ENCODE measurements at places on chromosomes 3 and 15.

GRCh38 chr3:124770336-124771082 lies 40.3 kb downstream of the UMPS start:
- DNase-seq: no peak

DNA sequence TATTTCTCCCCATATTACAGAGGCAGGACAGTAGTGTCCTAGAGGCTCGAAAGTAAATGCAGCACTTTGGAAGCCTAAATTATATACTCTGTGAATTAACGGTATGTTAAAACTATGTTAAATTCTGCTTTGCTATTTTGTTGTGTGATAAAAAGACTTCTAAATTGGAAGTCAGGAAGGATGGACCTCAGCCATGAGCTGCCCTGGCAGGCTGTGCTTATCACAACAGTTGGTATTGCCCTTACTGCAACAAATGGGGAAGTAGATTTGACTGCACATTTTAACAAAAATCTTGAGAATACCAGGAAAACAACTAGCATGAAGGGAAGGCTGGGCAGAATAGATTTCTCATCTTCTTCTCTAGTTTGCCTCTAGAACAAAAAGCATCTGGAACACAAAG lies 706.6 kb downstream of the SI start:
- no peak for DNase-seq

GRCh38 chr15:42131826-42132806 lies 24.3 kb downstream of the PLA2G4F start:
- no peak for DNase-seq

DNA sequence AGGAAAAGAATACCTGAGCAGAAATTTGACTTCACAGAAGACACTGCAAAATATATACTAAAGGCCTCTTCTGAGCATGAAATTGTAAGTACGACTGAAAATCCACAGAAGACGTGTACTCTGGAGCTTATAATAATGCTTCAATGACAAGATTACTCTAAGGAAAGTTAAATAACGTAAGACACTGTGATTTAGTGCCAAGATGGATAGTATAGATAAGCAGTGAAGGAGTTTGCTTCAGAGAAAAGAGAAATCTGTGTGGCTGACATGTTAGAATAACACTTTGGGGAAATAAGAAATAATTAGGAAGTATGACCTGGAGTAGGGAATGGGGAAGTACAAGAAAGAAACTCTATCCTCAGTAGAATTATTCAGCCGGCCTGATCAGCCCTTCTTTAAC lies 28.9 kb downstream of the ALDH1A2 start:
- no peak for DNase-seq

DNA sequence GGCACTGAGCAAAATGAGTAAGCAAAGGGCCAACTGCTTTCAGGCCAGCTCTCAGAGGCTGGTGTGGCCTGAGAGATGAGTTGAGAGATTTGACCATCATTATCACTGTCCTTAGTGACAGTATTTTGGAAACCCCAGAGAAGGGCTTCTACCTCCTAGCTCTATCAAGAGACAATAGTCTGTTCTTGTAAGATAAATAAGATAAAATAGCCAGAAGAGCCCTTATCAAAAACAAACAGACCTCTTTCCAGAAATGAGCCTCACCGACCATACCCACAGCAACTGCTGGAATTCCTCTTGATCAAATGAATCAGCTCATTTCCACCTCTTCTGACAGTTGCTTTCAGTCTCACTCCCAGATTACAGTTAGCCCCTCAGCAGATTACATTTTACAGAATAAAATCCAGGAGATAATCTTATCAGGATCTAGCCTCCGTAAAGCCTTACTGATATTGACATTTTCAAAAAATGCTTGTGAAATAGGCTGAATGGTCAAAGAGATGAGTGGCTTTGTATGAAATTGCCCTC lies 4.5 kb downstream of the HDC start:
- DNase-seq: no peak

GRCh38 chr3:20773320-20773984 lies 587.4 kb upstream of the SGO1 start:
- DNase-seq: no peak

DNA sequence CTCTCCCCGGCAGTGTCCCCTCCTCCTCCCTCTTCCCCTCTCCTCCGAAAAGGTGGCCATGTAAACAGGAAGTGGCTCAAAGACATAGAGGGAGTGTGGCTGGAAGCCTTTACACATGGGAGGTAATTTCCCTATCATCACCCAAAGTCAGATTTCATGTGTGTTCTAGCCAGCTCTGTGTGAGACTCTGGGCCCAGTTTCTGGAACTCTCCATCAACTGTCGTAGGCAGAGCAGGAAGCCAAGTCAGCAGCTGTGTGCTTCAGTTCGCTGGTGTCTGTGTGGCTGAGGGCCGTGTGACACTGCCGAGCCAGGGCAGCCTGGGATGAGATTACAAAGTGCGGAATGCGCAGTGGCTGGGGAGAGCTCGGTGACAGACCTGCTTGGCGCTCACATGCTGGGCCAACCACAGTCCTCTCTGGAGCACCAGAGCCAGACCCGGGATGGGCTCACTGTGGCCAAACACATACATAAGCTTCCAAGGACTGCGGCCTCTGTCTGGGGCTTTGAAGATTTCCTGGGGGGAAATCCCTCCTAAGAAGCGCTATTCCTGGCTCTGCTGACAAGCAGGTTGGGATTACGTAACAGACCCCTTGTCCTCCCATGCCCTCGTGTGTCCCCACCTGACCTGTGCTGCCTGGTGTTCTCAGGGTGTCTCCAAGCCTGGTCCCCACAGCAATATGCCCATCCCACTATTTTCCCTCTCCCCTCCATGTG lies 50.7 kb downstream of the UMPS start:
- DNase-seq: no peak

GRCh38 chr3:177379045-177379444 lies 181.8 kb upstream of the TBL1XR1 start:
- DNase-seq: no peak

GRCh38 chr3:193921465-193921864 lies 214.5 kb upstream of the HES1 start:
- DNase-seq: no peak

DNA sequence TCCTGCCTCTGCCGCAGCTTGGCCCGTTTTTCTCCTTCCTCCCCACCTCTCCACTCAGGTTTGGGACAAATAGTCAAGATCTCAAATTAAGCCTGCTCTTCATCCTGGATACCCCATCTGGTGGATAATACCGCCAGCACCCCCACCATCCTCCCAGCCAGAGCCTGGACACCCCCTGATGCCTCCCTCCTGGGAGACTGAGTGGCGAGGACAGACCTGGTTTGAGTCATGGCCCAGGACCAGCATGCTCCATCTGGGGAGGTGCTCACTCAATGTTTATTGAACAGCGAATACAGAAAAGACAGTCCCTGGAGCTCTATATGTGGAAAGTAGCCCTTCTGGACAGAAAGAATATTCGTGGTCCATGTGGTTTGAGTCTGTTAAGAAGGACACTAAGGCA lies 23.3 kb downstream of the CTSH start:
- no peak for DNase-seq

DNA sequence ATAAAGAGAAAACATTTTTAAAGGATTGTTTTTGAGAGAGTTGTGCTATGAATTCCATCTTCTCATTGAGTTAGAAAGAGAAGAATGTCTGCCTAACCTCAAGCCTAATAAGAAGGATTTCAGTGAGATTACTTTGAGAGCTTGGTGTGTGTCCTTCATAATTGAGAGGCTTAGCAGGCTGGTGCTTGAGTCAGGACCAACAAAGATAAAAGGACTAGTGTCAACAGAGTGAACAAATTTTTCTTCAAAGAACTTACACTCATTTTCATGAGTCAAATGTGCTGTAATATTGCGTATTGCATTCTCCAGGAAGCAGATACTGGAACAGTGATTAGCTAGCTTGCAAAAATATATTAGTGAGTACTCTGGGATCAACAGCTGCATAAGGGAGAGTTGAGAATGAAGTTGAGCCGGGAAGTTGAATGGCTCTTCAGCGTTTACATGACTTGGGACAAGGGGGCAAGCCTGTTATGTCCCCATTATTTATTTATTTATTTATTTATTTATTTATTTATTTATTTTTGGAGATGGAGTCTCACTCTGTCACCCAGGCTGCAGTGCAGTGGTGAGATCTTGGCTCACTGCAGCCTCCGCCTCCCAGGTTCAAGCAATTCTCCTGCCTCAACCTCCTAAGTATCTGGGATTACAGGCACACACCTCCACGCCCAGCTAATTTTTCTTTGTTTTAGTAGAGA lies 37.5 kb upstream of the SLITRK3 start:
- no peak for DNase-seq

- DNase-seq: no peak
Measured at GRCh38 chr3:25586167-25586505, 78.6 kb downstream of the TOP2B start.

DNA sequence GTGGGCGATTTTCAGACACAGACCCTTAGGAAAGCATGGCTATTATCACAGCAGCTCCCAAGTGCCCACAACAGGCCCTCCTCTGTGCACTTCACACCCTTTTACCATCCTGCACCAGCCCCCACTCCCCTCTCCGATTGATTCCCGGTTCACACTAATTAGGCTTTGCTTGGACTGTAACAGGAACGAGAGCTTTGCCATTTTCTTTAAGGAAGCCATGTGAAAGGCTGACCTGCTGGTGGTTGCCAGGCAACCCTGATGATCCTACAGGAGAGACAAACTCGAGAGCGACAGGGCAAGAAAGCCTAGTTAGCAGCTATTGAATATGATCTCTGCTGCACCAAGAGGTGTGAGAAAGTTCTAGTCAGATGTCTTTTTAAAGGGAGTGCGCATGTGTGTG lies 28.2 kb upstream of the DET1 start:
- DNase-seq: no peak

- no peak for DNase-seq
Measured at GRCh38 chr3:168249205-168249549, 153.5 kb upstream of the GOLIM4 start.

- DNase-seq: no peak
Measured at GRCh38 chr3:166451997-166452396, 614.8 kb upstream of the BCHE start.

DNA sequence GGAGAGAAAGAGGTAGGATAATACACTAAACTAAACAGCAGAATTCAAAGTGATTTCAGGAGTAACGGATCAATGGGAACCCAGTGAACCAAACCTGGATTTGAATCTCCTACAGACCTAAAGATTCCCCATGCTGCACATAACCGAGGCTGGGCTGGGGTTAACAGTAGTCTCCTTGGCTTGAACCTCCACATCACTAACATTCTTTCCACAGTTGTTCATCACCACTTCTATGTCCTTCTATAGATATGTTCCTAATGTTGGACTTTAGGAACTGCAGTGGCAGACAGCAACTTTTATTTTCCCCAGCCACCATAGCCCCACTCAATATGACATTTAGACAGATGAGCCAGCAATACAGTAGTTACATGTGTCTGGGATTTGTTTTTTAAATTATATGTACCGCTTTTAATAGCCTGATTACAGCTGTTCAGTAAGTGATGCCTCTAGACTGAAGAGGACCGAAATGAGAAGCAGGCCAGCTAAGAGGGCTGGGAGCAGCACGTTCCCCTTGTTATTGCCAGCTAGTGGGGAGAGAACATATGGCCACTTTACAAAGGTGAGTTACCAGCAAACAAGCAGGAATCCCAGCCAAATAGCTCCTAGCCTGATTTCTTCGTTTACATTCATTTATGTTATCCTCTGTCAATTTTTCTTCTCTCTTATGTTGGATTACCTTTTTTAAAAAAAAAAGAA lies 472.6 kb upstream of the CDIN1 start:
- no peak for DNase-seq

DNA sequence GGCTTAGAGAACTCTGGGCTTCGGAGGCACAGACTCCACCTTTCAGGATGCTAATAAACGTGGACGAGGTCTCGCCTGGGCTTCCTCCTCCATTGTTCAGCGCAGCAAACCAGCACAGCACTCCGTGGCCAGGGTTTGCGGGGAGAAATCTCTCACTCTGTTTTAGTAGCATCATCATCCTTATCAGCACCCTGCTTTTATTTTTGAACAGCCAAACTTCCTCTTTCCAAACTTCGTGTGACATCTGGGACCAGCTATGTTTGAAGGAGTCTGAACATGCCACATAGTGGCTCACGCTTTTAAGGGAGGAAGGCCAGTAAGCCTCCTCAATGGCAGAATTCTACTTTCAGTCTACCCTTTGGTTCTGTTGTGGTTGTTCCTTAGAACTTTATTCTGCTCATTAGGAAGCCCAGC lies 149.0 kb downstream of the PGPEP1L start:
- DNase-seq: no peak

- DNase-seq: no peak
Measured at GRCh38 chr15:51696566-51696965, 15.3 kb downstream of the SCG3 start.

DNA sequence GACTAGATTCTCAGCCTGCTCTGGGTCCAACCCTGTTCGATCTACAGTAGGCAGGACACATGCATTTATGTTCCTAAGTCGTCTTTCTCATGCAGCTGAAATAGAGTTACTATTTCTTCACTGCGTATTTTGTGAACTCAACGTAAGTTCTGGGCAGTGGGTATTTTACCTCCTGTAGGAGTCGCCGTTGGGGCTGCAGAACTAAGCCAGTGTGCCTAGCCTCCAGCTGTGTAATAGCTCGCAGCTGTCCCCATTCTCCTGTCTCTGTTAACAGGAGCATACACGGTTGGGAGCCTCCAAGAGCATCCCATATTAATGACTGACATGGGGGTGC lies 58.4 kb upstream of the HRH1 start:
- DNase-seq: no peak

- DNase-seq: no peak
Measured at GRCh38 chr3:13280811-13281506, 139.2 kb downstream of the NUP210 start.

DNA sequence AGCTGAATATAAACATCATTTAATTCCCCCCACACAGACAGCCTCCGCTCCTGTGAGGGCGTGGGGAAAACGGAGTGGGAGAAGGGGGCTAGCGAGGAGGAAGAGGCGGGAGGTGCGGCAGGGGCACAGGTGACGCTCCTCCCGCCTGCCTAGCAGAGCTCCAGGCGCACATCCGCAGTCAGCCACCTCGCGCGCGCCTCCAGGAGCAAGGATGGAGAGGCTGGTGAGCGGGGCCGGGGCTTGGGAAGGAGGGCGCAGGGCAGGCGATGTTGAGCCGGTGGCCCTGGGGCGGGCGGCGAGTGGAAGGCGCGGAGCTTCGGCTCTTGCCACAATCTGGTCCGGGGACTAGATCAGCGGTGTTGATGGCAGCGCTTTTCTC lies at the start of gene CD200:
CD200 (plus strand) TSS at position 155 of the 379 bp plus-strand sequence; CDS start at position 212, 57 bp downstream.
- peak; percentile 16 for DNase-seq

GRCh38 chr15:66939451-66940023 lies 125.9 kb upstream of the SMAD3 start:
- DNase-seq: no peak

GRCh38 chr3:46900007-46900292 lies 22.4 kb downstream of the PTH1R start:
- no peak for DNase-seq

DNA sequence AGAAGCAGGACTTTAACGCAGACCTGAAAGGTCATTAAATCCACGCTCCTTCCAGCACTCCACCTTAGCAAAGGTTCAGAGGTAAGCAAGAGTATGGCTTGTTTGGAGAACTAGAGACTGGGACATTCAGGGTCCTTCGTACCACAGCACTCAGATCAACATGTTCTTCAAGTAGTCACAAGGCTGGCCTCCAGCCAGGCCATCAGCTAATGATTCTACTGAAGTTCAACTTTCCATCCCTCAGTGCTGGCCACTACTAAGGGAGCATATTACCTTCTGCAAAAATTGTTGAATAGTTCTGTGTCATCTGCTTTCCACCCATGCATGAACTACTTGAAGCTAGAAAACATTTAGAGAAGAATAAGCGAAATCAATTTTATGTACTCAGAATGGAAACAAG lies 17.6 kb downstream of the CD200R1L start:
- DNase-seq: no peak

- DNase-seq: no peak
Measured at GRCh38 chr15:53978253-53978906, at the start of gene UNC13C. TSS of gene UNC13C (plus strand) at chr15:53978441. CDS start at chr15:54012904, 34,463 bp downstream.

GRCh38 chr3:188900421-188900951 lies 271.3 kb upstream of the TPRG1 start:
- DNase-seq: no peak

Data from T follicular helper cell (primary cell).